ENCODE measurements at places on chromosomes 7 and 10.

DNA sequence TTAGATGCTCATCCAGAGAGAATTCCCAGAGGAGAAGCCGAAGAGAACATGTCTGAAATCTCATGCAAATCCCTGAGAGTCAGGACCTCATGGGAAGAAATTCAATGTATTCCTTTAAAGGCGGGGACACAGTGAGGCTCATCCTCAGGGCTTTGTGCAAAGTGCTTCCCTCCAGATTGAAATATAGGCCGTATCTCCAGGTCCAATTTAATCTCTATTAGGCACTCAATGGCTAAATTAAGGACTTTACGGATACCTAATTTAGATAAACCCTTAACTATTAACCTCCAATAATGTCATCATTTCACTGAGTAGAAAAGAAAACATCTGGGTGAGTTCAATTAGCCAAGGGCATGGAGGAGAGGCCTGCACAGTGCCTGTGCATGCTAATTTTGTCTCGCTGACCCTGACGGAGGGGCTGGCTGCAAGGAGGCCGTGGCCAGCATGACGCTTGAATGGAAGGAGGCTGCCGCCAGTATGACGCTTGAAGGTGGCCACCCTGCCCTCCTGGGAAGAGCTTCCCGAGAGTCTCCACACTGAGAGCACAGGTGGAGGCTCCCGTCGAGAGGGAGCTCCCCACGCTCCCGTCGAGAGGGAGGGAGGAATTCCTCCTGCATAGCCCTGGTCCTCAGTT, 287.6 kb downstream of the ADARB2 start:
- no peak for DNase-seq

- DNase-seq: no peak
These were observed 61.3 kb downstream of the MICU1 start for GRCh38 chr10:72564596-72564995.

DNA sequence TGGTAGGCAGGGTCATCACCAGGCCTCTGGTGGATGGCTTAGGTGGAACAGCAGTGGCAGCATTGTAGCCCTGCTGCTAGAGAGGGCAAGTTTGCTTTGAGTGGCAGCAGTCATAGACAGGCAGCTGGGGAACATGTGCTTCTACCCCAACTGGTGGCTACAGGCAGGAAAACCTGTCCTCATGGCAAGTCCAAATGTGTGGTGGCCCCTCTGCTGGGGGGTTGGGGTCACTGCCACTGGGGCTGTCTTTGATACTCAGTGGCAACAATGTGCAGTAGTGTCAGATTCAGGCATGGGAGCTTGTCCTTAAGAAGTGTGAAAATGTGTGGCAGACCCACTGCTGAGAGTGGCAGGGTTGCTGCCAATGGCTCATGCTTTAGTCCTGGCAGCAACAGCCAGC, 186.2 kb upstream of the NPSR1 start:
- no peak for DNase-seq

DNA sequence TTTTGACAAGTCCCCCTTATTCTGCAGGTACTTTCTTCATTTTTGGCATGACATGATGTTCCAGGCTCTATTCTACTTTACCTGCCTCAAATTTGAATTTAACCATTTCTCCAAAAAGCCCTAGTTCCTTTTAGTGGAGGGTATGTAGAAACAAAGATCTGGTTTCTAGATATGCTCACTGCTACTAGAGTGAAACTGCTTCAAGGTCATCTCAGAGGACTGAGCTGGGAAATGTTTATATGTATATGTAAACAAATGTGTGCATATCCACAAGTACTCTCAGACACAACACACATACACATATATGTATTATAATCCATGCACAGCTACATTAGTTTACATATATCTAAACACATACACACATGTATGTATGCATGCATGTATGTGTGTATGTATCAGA, 69.1 kb downstream of the ICA1 start:
- DNase-seq: no peak

DNA sequence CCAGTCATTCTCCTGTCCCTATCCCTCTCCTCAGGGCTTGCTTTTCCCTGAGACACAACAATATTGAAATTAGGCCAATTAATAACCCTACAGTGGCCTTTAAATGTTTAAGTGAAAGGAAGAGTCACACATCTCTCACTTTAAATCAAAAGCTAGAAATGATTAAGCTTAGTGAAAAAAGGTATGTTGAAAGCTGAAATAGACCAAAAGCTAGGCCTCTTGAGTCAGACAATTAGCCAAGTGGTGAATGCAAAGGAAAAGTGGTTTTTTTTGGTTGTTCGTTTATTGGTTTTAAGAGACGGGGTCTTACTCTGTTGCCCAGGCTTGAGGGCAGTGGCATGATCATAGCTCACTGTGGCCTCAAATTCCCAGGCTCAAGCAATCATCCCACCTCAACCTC, 9.7 kb upstream of the ATAD1 start:
- DNase-seq: no peak

DNA sequence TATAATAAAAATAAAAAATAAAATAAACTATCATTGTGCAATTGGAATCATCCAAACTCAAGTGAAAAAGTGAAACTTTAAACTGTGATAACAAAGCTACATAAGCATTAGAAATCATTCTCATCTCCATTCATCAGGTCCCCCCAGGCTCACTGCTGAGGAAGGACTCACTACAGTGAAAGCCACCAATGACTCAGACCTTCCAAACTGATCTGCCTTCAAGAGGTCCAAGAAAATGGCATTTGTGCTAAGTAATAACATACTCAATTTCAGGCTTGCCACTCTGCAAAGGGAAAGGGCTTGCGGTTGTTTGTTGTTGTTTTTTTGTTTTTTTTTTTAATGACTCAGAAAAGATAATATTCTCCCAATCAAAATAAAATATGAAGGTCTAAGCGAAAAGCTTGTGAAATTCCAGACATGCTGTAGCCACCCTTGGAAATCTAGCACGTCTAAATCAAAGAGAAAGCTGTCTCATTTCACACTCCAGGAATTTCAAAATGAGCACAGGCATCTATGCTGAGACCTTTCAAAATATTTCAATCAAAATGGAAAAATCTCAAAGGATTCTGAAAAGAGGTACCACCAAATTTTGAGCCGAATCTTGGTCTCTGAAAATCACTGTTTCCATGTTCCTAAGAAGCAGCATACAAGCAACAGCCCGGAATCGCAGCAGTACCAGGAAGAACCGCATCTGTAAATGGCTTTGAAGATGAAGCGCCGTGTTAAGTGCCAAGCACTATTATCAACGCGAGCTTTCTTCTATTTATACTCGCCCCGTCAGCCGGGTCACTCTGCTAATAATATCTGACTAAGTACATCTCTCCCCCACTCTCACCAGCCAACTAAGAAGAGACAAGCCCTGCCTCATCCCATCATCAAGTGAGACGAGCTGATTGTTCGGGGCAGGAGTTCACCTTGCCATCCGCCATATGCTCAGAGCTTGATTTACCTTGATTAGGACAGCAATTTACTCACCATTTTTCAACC, 13.5 kb downstream of the SFMBT2 start:
- DNase-seq: no peak

GRCh38 chr7:156764016-156764669, 123.6 kb downstream of the RNF32 start:
- DNase-seq: no peak

DNA sequence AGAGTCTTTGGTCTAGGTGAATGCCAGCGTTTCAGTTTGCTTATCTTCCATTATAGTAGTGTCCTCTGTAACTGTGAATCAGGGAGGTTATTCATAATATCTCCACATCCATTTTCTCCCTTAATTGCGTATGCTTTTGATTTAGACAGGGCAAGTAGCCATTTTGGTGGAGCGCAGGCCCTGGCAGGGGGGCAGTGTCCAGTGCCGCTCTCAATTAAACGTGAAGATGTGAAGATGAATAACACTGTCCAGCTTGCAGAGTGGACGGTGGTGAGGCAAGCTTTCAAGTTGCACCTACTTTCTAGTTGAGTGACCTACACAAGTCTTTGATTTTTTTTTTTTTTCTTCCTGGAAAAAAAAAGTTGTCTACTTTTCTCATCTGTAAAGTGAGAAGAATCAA, 4.5 kb downstream of the TSPAN14 start:
- no peak for DNase-seq

- no peak for DNase-seq
These were observed 86.2 kb downstream of the HIBADH start for GRCh38 chr7:27576360-27576944.

- DNase-seq: no peak
These were observed 1097.9 kb downstream of the REEP3 start for GRCh38 chr10:64619102-64619501.

DNA sequence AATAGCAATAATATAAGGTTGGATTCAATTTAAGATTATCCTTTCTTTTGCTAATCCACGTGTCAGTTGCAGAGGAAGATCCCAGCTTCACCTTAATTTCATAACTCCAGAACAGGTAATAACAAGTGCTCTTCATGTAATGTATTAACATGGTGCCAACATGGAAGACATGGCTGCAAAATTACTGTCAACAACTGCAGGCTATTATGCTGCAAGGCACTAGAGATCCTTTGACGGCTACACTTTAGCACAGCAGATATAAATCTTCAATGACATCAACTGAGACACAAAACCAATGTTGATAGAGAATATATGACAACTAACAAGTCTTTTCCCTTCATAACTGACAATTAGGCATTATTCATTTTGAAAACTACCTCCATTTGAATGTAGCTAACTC, 96.1 kb downstream of the RNF133 start:
- DNase-seq: no peak

GRCh38 chr7:80732630-80733029, 94.2 kb downstream of the CD36 start:
- no peak for DNase-seq

DNA sequence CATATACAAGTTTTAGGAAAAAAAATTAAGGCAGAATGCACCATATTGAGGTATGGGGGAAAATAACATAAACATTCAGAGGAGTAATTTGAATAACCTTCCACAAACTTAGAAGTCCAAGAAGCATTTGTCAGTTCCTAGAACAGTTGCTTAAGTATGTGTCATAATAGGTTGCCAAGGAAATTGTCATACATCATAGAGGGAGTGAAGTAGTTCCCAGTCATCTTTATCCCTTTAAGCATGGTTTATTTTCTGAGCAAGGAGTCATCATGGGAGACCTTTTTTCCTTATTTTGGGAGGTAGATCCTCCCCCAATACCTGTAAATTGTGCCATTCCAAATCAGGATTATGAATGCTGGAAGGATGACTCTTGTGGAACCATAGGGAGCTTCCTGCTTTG, at the start of gene SSMEM1:
TSS of gene SSMEM1 (plus strand) at position 219 of the 400 bp plus-strand sequence. CDS start at position 270, 51 bp downstream.
- DNase-seq: no peak

DNA sequence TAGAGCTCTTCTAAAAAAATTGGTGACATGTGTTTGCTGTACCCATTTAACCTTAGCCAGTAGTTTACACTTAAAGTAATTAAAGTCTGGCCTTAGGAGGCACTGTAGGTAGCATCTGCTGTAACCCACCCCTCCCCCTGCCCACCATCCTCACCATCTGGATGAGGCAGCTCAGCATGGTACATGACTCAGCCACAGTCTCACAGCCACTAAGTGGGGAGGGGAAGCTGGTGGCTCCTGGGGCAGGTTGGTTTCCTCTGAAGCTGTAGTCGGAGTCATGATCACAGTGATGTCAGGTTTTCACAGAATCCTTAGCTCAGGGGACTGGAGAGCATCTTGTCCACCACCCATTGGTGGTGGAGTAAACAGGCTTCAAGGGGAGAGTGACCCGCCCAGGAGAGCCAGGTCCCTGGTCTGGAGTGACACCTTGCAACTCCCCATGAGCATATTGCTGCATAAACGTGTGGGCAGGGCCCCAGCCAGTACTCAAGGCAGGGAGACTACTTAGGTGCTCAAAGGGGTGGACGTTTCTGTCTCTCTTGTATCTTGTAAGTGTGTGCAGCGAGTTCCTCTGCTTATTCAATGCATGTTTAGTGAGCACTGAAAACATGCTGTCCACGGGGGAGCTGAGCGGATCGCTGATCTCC, 125.9 kb downstream of the GRK5 start:
- DNase-seq: peak; percentile 24

DNA sequence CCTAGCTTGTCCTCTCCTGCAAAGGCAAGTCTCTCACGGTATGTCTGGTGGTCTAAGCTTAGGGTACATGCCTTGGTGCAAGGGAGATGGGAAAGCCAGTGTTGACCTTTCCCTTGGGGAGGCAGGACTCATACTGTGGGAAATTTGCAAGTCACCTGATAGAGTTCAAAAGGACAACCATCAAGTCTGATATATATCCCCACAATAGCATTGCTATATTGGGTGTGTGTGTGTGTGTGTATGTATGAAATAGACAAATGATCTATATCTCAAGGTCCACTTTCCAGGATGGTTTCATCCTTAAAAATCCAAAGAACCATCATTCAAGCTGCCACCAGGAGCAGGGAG, 12.2 kb upstream of the FFAR4 start:
- DNase-seq: no peak

- no peak for DNase-seq
These were observed 332.4 kb upstream of the IGFBP3 start for GRCh38 chr7:46253520-46253919.

DNA sequence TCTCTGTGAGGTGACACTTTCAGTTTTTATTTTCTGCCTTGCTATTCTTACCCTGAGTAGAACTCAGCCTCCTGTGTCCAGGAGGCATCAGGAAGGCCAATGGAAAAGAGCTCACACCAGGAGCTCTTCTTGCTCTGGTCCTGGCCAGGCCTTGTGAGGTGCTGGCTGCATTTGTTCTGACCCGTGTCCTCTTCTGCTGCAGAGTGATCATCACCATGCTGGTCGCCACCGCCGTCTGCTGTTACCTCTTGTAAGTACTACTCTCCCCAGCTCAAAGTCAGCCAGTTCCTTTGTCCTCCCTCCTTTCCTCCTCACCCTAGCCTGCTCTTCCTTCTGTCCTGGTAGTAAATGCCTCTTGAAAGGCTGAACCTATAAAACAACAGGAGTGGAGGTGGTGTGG, 1.6 kb downstream of the ATP6V0E2 start:
- DNase-seq: no peak

- no peak for DNase-seq
These were observed 24.9 kb downstream of the TSPAN13 start for GRCh38 chr7:16778476-16778875.

- DNase-seq: no peak
These were observed 231.6 kb downstream of the ETV1 start for GRCh38 chr7:13757841-13758240.

GRCh38 chr7:129522088-129522970, 20.0 kb downstream of the SMKR1 start:
- DNase-seq: no peak

GRCh38 chr10:73517166-73517888, 21.5 kb upstream of the PPP3CB start:
- no peak for DNase-seq

GRCh38 chr7:50416527-50417182, 33.5 kb downstream of the FIGNL1 start:
- DNase-seq: no peak

- no peak for DNase-seq
These were observed 111.1 kb downstream of the TNS3 start for GRCh38 chr7:47470567-47471357.

GRCh38 chr10:74207691-74208480, 56.9 kb downstream of the ADK start:
- DNase-seq: no peak

- no peak for DNase-seq
These were observed 19.2 kb downstream of the PDK4 start for GRCh38 chr7:95577137-95577536.

- no peak for DNase-seq
These were observed 351 bp downstream of the CAMK1D start for GRCh38 chr10:12349629-12350166.

GRCh38 chr7:137316648-137317353, 26.7 kb downstream of the PTN start:
- DNase-seq: no peak

- no peak for DNase-seq
These were observed 138.8 kb upstream of the SHH start for GRCh38 chr7:155950898-155951553.

Measured in activated T-helper 1 cell treated with Interleukin-2 at 50 U/mL for 16 hours (primary cell).